Ovary (tissue), 10 donors: ENCODE measurements at places on chromosomes 4 and X.

DNA sequence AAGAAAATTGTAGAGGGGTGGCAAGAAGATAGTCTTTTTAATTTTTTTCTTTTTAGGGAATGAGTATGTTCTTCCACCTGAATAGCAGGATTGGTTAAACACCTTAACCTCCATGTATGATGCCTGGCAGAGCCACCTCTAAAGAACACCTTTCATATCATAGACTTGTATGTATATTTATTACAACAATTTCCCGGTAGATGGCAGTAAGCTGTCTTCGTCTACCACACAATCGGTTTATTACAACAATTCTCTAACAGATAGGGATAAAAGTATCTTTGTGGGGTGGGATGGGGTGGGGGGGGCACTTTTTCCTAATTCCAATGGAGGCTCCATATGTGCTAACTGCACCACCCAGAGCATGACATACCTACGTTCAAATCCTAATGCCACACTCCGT lies 255.5 kb downstream of the LDB2 start:
- no peak for DNase-seq

- DNase-seq = no peak
These were observed 78.7 kb downstream of the PRKG2 start for GRCh38 chr4:81136161-81136905.

- no peak for DNase-seq
These were observed 56.9 kb upstream of the OGT start for GRCh38 chrX:71475785-71476540.

DNA sequence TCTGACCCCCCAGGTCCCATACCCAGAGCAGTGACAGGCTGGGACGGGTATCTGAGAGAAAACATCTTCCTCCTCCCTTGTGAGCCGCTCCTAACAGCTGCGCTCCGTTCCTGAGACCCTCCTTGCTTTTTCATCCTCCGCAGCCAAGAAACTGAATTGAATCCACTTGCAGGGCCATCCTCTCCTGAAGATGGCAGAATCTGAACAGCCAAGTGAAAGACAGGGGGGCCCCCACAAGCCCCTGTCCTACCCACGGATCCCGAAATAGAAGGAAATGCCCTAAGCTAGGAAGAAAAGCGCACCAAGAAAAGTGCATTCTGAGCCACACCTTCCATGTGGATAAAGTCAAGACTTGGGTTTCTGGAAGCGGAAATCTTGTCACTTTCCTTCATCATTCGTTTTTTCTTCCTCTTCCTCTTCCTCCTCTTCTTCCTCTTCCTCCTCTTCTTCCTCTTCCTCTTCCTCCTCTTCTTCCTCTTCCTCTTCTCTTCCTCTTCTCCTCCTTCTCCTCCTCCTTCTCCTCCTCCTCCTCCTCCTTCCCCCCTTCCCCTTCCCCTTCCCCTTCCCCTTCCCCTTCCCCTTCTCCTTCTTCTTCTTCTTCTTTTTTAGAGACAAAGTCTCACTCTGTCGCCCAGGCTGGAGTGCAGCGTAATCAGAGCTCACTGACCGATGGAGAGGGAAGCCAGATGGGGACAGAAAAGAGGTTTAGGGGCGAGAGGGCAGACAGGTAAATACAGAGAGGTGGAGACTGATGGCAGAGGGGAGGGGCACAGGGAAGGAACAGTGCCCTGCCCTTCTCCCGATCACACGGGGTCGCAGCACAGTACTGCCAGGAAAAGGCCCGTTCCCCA lies 86.0 kb upstream of the WWC2 start:
- DNase-seq = no peak

- no peak for DNase-seq
These were observed 11.4 kb downstream of the PBDC1 start for GRCh38 chrX:76184276-76184675.

GRCh38 chr4:139558235-139559088 lies 2.4 kb upstream of the SETD7 start:
- no peak for DNase-seq

GRCh38 chr4:137430171-137430570 lies 102.1 kb downstream of the PCDH18 start:
- no peak for DNase-seq

GRCh38 chr4:18932730-18933339 lies 911.3 kb upstream of the LCORL start:
- DNase-seq = no peak

GRCh38 chrX:16376056-16376455 lies 208.8 kb downstream of the MAGEB17 start:
- DNase-seq = no peak

DNA sequence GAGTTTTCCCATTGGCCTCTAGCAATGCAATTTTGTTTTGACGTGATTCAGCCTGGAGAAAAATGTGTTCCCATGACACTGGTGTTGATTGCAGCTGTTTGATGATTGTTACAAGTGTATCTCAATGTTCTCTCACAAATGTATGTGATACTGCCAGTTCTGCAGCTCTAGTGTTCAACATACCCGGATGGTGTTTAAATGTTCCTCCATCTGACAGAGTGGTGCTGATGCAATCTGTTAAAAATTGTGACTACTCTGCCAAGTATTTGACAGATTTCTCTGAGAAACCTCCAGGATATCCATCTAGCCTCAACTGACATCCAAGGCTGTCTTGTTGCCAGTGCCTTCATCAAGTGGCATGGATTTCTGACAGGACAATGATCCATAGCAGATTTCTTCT lies 657.2 kb upstream of the DIAPH2 start:
- DNase-seq = no peak

DNA sequence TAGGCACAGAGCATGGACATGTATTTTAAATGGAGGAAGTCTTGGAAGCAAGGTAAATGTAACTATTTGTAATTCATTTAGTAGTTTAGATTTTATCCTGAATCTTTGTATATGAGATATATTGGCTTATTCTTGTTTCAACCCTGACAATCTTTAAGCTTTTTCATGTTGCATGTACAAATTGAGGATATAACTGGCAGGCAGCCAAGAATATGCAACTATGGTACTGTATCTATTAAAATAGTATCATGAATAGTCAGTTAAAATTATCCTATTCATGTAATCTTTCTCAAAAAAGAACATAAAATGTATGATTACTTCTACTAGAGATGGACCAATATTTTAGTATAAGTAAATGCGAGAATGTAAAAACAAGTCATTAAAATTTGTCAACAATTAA lies 1141.5 kb downstream of the PCDH18 start:
- DNase-seq = no peak

- peak; percentile 28 for DNase-seq
These were observed 11.3 kb upstream of the PRDM8 start for GRCh38 chr4:80185787-80186548.

- DNase-seq = no peak
These were observed 39.3 kb upstream of the XK start for GRCh38 chrX:37646254-37646653.

DNA sequence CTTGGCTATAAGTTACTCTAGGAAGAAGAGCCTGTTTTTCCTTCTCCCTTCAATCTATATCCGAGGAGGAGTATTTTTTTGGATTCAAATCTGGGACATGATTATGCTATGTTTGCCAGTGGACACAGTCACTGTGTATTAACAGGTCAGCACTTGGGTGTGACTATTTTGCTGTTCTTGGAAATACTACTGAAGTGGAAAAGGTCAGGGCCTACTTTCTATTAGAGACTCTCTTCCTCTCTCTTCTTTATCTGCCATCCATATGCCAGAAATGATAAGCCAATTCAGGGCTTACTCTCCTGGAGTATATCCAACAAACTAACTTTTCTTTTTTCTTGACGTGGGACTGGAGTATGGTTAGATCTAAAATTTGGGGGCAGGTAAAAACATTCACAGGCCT lies 40.5 kb downstream of the MID1IP1 start:
- DNase-seq = no peak

GRCh38 chr4:173940146-173940545 lies 343.3 kb downstream of the FBXO8 start:
- no peak for DNase-seq

GRCh38 chr4:98584265-98584664 lies 74.1 kb downstream of the TSPAN5 start:
- DNase-seq = no peak

DNA sequence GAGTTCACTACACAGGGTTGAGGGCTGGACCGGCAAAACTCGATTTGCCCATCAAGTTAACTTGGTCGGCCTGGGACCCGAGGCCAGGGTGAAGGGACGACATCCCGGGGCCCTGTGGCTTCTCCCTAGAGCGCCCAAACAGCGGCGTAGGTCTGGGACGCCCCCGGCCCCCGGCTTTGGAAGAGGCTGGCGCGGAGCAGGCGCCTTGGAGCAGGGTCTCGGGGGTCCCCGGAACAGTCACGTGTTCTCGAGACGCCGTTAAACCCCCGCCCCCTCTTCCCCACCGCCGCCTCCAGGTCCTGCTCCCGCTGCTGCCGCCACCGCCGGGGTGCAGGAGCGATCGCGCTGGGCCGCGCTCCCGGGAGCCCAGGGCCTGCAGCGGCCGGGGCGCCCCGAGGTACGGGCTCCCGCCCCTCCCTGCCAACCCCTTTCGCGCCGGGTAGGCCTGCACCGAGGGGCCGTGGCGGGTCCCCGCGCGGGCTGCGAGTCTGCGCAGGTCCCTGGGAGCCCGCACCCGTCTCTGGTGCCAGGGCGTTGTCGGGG lies at the start of gene NPY5R:
Gene NPY5R (plus strand): TSS at position 289 of the 543 bp plus-strand sequence. CDS start 6,382 bp downstream, outside the sequence.
- no peak for DNase-seq

GRCh38 chr4:123667496-123667895 lies 270.9 kb downstream of the SPRY1 start:
- no peak for DNase-seq

GRCh38 chr4:183698909-183699308 lies 39.8 kb downstream of the TRAPPC11 start:
- DNase-seq = no peak

- DNase-seq = no peak
These were observed 73.2 kb upstream of the ANXA10 start for GRCh38 chr4:168019019-168019651.

- no peak for DNase-seq
These were observed 6.4 kb downstream of the TRIML1 start for GRCh38 chr4:188145601-188146000.

DNA sequence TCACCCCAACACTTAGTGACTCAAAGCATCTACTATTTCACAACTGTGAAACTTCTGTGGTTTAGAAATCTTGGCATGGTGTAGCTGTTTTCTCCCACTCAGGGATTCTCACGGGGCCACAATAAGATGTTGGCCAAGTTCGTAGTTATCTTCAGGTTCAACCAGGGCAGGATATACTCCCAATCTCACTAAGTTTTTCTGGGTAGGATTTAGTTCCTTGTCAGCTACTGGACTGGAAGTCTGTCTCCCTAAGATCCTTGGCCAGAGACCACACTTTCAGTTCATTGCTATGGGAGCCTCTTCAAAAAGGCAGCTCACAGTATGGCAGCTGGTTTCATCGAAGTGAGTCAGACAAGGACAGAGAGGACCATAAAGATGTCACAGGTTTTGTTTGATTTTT lies 111.7 kb upstream of the PDHA2 start:
- no peak for DNase-seq

GRCh38 chrX:66163849-66164411 lies at the start of gene HEPH:
TSS of gene HEPH (plus strand) at chrX:66164247. CDS start at chrX:66170571, 6,324 bp downstream.
- DNase-seq = peak; percentile 22

GRCh38 chr4:1018147-1019020 lies 7.0 kb downstream of the FGFRL1 start:
- DNase-seq = peak; percentile 54

- peak; percentile 37 for DNase-seq
These were observed 2.2 kb downstream of the NHS start for GRCh38 chrX:17377091-17377717.

DNA sequence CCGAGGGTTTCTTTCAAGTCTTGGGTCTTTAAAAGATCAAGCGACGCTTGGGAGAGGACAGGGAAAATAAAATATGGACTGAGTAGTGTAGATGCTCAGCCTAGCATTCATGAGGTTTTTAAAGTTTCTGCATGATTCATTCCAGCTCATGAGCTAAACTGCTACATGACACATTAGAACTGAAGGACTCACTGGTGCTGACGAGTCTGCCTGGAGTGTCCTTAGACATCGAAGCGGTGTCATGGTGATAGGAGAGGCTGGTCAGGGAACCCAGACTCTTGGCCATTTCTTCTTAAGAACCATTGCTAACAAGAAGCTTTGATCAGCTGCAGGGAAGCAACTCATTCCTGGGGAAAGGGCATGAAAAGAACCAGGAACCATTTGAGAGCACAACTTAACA lies 158.6 kb downstream of the TRIML1 start:
- DNase-seq = no peak

GRCh38 chr4:78566834-78567499 lies 15.4 kb downstream of the ANXA3 start:
- no peak for DNase-seq

DNA sequence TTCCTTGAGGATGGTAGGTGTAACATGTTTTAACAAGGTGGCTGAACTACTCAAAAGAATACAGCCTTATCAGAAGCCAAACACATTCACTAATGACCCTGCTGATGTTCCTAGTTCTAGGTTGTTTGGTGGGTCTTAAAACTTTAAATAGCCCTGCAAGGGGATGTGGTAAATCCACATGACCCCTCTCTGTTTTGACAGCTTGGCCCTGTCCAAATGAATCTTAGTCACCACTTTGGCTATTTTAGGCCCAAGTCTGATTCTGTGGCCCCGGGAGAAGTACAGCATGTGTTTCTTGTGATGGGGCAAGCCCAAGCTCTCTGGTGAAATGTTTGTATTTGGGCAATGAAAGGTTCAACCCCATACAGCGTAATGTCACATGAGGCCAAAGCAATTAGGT lies 54.5 kb upstream of the GPR34 start:
- no peak for DNase-seq

DNA sequence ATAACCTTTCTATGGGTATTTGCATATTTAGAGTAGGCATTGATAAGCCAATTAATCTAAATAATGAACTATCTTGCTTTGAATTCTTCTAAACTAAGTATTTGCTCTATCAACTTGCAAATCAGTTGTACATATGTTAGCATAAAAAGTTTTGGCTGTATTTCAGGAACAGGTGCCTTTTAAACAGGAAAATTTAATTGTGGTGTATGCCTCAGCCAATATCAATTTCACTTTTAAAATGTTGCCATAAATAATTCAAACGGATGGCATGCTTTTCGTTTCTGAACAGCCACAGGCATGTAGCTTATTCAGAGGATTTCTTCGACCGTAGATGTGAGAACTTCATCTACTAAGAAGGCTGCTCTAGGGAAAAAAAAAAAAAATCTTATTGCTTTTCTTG lies 99.9 kb downstream of the DCLK2 start:
- no peak for DNase-seq

DNA sequence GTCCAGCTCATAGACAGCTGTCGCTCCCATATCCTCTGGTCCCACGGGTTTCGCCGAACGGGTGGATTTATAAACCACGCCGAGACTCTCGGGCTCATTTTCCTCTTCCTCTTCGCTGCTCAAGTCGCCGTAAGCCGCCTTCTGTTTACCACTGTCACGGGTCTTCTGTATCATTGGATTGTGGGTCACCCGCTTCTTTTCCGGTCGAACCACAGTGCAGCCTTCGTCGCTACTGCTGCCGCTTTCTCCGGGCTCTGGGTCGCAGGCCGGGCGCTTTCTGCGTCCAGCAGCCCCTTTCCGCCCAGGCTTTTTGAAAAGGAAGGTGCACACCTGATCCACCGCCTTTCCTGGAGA lies 311 bp downstream of the RNF113A start:
- DNase-seq = no peak

- DNase-seq = no peak
These were observed 49.9 kb upstream of the SRD5A3 start for GRCh38 chr4:55296096-55296495.

GRCh38 chrX:112067601-112068000 lies 15.0 kb downstream of the TRPC5 start:
- no peak for DNase-seq

- DNase-seq = no peak
These were observed 13.0 kb downstream of the TRAPPC2 start for GRCh38 chrX:13721371-13721770.

- DNase-seq = no peak
These were observed 28.2 kb downstream of the CHIC2 start for GRCh38 chr4:54036184-54036583.
